ENCODE measurements at places on chromosomes 2 and 18. TPM values are rescaled to one million over a fixed set of nuclear protein-coding genes. Genes with fewer than 3 reads are reported as not detected.
A peak's percentile ranks its signal among the peaks of the same experiment; 100 is the strongest.

DNA sequence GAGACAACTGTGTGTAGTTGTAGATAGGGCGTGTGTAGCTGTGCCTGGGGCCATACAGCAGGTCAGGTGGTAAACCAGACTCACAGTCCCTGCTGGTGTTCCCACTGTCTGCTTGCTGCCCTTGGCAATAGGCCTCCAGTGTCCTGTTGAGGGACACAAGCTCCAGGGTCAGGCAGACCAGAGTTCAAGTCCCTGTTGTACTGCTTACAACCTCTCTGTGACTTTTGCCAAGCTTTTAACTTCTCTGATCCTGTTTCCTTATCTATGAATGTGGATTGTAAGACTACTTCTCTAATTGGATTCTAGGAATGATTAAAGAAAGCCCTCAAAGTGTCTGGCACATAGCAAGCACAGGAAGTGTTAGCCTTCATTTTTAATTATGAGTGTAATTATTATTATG, 68.6 kb downstream of the MERTK start:
- DNase-seq, result no peak

DNA sequence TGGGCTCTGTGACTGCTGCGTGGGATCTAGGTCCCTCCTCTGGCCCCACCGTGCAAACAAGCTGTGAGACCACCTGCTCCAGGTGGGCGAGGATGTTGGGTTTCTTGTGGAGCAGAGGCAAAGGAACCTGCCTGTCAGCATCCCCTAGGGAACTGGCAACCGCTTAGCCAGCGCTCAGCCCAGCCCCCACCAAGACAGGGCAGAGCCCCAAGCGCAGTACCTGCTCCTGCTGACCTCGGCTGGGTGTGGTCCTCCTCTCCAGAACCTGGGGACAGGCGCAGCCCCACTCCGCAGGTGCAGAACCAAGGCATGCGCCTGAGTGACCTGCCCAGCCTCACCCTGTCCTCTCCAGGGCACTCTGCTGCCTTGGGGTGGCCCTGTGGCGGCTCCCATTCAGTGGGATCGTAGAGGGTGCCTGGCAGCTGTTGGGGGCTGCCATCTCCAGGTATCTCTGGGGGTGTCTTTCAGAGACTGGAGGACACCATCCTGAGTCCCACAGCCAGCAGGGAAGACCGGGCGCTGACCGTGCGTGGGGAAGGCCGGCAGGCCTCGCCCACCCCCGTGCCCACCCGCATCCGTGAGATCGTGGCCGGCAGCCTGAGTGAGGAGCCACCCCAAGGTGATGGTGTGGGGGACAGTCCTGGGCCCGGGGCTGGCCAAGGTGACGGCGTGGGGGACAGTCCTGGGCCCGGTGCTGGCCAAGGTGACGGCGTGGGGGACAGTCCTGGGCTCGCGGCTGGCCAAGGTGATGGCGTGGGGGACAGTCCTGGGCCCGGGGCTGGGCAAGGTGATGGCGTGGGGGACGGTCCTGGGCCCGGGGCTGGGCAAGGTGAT, 12.3 kb downstream of the CROCC2 start:
- DNase-seq, result peak; percentile 45

DNA sequence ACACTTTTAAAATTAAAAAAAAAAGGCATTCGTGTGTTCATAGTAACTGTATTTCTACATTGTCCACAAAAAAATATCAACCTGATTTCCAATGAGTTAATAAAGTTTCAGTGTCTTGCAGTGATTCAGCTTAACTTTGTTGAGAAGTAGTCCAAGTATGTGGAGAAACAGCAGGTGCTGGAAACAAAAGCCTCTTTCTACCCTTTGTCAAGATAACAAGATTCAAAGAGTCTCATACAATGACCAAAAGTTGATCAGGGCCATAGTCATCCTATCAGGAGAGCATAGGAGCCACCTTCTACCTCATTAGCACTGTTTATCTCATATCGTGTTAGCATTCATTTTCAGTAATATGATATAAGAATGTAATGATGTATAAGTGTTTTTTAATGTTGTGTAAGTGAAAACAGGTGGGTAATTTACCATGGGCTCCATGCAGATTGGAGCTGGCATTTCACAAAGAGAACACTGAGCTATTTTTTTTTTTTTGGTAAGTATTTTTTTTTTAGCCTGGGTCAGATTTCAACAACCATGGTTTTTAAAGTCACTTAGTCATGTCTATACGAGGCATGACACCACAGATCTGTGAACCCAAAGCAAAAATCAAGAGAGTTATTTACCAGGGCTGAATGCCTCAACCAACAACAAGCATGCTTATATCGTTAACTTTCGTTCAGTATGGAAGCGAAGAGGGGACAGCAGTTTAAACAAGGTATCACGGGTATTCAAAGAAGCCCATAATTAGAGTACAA, 165.0 kb upstream of the ZNF521 start:
- no peak for DNase-seq

The ECEL1 gene
- total RNA-seq, result 0.32 TPM

GRCh38 chr18:39788383-39788782, 2166.7 kb upstream of the PIK3C3 start:
- DNase-seq, result no peak

GRCh38 chr2:103123516-103123915, 361.7 kb downstream of the TMEM182 start:
- no peak for DNase-seq

GRCh38 chr18:72871091-72871490, 3.3 kb upstream of the NETO1 start:
- DNase-seq, result no peak

GRCh38 chr2:170770606-170771420, 635 bp downstream of the ERICH2 start:
- DNase-seq, result peak; percentile 74

GRCh38 chr2:108169982-108170625, 69.7 kb upstream of the SULT1C3 start:
- no peak for DNase-seq

DNA sequence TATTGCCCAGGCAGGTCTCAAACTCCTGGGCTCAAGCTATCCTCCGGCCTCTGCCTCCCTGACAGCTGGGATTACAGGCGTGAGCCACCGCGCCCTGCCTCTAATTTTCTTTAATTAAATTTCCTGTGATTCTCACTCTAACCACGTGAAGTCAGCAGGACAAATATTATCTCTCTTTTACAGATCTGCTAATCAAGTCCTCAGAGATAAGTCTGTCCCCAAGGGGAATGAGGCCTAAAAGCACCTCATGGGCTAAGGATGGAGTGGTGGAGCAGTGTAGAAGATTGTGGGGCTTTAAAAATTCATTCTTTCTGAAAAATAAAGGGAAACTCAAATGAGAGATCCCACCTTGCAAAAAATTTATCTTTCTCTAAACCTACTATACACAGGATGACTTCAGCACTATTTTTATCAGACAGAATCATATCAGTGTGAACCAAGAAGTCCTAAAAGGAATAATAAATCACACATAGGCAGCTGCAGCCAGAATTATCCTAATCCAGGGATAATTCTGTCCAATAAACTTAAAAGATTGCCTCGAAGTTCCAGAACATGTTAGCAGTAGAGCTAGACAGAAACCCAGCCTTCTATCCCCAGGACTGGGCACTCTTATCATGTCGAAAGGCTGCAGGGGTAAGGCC, 38.3 kb upstream of the BMPR2 start:
- DNase-seq, result no peak

The CD8A gene
- 0.27 TPM for total RNA-seq

The KCNG2 gene
- total RNA-seq, result 0.54 TPM

- peak; percentile 75 for DNase-seq
Observed at GRCh38 chr2:27185331-27186026, 26.4 kb upstream of the ATRAID start.

DNA sequence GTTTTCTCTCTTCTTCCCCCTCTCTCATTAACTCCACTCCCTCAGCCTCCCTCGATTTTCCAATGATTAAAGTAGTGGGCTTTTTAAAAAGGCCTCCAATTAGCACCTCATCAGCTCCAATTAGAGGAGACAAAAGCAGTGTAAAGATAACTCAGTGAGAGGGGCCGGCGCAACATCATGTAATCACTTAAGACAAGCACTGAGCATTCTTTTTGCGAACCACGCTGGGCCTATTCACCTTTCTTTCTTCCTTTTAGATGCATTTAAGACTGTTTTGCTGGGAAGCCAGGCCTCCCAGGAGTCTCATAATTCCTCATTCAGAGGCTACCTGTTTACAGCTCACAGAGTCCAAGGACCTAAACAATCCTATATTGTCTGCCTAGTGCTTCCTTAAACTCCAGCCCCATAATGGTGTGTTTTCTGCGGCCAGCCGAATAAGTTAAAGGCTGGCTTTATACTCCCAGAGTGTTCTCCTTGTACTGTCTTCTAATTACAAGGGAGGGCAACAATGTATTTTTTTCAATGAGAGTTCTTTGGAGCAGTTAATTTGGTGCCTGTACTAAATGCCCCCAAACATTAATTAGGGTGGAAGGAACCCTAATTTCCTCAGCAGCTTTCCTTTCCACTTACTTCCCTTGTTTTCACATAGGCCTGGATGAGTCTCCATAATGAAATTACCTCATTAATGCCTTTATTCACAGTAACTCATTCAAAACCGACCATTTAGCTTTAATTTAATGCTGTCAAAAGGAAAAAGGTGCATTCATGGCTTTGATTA, 28.0 kb upstream of the LMAN1 start:
- DNase-seq, result no peak

GRCh38 chr18:49584394-49584793, 22.5 kb downstream of the LIPG start:
- DNase-seq, result no peak

- DNase-seq, result peak; percentile 75
Observed at GRCh38 chr18:76491776-76492668, 3.0 kb downstream of the ZNF516 start.

DNA sequence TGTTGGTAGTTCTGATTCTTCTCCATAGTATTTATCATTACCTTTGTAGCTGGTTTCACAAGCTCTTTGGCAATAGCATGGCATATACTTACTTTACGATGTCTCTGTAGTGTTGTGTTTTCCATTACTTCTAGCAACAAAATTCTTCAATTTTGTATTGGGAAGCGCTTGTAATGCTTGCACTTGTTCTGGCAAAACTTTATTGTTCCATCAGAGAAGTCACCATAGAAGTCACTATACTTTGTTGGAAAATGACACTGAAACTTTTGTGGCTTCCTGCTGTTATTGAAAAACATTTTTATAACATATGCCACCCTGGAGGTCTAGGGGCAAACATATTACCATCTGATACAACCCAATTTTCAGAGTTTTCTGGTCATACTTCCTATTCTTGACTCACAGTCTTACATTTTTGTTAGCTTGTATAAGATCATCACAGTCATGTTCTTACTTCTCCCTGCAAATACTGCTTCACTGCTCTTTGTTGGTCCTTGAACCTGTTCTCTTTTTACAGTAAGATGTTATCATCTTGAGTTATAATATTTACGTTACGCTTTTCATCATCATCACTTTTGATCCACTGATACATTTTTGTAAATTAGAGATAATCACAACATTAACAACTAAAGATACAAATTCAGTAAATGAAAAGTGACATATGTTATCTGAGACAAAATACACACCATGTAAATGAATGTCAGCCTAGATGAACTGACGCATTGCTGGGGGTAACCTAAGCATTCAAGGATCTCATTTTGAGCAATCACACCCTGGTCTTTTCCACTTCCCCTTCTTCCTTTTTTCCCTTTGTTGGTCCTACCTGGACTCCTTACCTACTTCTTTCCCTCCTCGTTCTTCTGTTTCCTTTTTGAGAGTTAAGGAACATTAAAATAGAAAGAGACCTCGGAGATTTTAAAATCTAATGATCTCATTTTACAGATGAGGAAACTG, 33.3 kb upstream of the CXCR4 start:
- DNase-seq, result no peak

The GATA6 gene
- total RNA-seq, result 0.92 TPM

DNA sequence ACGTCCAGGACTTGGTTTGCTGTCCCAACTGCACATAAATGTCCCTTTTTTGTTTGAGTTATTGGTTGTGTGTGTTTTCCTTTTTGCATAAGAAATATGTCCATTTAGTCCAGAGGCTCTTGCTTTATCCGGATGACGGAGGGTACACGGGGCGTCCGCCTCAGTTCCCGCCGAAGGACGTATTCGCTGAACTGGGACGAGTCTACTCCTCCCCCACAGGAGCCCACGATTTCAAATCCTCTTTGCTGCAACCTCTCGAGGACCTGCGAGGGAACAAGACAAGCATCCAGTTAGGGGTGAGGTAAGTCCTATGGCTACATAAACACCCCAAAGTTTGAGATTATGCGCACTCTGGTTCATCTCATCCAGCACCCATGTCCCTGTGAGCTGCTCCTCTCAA, 92.7 kb downstream of the KCTD1 start:
- DNase-seq, result no peak

The SLC35F6 gene
- total RNA-seq, result 32.5 TPM

DNA sequence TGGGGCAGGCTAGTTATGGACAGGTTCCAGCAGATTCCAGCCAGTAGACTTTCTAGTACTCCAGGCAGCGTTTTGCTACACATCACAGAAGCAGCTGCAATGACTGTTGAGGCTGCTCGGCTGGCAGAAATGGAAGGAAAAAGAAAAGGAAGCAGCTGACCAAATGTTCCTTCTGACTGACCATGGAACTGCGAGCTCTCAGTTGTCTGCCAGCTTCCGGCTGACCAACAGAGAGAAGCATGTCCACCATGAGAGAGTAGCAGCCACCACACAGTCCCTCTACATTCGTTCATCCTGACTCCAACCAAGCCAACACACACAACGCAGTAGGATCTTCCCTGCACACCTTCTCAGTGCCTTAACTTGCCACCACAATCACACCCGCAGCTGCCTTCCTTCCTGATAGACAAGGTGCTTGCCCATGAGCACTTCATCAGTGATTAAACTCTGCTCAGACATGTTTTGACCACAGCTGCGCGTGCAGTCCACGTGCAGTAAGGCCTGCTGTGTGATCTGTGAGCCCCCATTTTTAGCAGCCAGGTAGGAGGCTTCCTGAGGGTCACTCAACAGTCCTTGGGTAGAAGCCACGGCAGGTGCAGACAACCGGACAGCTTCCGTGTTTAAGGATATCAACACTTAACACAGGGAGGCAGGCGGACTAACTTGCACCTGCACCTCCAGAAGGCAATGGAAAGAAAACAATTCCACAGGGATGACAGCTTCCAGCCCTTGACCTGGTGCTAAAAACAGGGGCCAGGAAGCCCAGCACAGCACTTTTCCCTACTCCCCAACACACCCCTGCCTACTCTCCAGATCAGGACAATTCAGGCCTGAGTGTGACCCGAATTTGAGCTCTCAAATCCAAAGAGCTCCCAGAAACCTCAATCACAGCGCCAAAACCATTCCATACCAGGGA, 996 bp downstream of the TGFBRAP1 start:
- peak; percentile 61 for DNase-seq

The SLC16A14 gene
- total RNA-seq, result 0.84 TPM

The HTR2B gene
- 0.24 TPM for total RNA-seq

DNA sequence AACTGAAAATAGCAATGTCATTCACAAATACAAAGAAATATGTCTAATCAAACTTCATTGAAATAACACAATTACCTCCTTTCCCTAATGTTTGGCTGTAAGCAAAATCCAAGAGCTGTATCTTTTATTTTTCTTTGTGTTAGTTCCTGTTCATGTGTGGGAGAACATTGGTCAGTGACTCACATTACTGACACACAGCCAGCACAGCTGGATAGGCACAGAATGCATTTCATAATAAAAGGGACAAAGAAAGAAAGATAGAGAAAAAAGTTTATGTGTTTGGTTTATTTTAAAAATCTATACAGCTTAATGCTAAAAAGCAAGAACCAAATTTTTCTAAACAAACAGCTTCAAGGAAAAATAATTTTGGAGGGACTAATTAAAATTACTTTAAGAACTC, 185.6 kb upstream of the COL3A1 start:
- peak; percentile 54 for DNase-seq

The VIL1 gene
- not detected for total RNA-seq

Data from psoas muscle (tissue), 8 donors.